Stimulated activated CD8-positive, alpha-beta memory T cell treated with anti-CD3 and anti-CD28 coated beads, Interleukin-7, amount 100 ng/mL, for 1 hour (primary cell): ENCODE measurements at places on chromosomes 3 and 15.

- DNase-seq = no peak
Observed at GRCh38 chr15:78350058-78350457, 9.9 kb downstream of the CRABP1 start.

GRCh38 chr3:159548675-159549335, 439.8 kb upstream of the IL12A start:
- DNase-seq = no peak

DNA sequence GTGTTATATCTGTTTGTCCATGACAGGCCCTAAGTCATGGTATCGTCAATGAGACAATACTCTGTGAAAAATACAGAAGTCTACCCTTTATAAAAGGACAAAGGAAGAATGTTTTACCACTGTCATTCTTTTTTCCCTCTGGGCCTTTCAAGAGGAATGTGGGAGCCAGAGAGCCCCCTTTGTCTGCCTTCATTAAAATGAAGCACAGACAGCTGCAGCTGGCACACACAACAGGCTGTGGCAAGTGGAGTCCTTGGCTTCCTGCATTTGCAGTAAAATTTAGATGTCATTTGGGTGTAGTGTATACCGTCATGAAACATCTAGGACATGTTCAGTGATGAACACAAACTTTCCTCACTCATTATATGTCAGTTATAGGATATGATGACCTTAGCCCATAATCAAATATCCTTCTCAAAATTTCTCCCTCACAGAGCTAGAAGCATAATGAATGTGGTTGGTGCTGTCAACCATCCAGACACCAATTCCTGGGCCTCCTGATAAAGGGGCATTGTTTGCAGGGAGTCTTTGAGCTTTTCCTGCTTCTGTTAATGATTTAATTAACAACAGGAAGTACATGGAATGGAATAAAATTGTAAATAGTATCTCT, 76.4 kb downstream of the DHX36 start:
- no peak for DNase-seq

- DNase-seq = no peak
Observed at GRCh38 chr3:10732292-10732691, 83.7 kb upstream of the SLC6A11 start.
